ENCODE measurements at places on chromosomes 13 and 19.

DNA sequence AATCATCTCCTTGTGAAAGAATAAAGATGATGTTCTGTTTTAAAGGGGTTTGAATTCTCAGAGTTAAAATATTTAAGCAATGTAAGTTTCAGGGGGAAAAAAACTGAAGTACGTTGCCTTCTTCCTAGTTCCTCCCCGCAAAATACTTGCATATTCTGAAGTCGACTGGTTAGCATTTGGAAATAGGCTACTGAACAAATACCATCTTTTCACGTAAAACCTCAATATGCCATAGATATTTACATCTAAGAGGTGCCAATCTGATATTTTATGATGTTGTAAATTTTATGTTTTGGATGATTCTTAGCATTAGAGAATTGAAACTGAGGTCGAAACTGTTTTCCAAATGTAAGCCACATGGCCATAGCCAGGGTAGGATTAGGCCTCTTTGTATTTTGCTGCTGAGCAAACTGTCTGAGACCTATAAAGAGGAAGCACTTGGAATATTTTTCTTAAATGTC is 138.3 kb downstream of the FLT1 start:
- DNase-seq, result no peak

DNA sequence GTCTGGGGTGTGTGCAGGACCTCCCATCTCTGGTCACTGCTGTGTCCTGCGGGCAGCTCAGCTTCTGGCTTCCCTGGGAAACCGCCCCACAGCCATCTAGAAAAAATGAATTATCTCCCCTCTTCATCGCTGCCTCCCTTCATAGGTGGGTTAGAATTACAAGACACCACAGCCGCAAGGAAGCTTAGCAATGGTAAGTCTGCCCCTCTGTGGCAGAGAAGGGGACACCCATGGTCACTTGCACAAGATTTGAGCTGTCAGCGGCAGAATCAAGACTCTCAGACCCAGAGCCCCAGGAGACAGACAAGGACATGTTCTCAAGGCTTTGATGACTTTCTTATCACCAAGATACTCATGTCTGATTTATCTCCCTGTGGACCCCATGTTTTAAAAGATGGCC is 110.8 kb upstream of the PABPC3 start:
- peak; percentile 58 for DNase-seq

DNA sequence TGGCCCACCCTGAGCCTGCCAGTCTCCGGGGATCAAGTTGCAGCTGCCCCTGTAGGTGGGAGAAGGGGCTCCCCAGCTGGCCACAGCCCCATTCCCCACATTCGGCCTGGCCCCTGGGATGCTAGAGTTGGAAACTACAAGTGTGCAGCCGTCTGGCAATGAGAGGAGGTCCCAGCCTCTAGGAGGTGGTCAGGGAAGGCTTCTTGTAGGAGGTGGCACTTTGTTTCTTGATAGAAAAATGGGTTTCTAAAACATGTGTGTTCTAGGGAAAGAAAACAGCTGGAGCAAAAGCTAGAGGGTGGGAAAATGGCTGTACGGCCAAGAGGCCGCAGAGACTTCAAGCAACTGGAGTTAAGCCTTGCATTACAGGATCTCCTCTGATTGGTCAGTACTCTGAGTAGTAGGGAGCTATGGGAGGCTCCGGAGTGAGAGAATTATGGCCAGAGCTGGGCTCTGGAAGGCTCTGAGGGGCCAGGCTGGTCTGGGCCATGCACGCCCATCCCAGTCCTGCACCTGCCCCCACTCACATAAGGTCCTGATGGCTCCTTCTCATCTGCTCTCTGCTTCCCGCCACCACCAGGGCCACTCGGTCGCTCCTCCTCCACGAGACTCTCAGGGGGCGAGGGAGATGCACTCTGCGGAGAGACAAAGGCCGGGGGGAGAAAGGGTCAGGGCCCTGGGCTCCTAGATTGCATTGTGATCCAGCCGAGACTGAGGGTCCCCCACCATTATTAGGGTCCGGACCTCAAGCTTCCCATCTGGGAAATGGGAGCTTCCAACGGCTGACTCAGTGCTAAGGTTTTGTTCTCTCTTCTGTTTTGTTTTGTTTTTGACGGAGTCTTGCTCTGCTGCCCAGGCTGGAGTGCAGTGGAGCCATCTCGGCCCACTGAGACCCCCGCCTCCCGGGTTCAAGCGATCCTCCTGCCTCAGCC is 13.7 kb downstream of the TLE2 start:
- no peak for DNase-seq

DNA sequence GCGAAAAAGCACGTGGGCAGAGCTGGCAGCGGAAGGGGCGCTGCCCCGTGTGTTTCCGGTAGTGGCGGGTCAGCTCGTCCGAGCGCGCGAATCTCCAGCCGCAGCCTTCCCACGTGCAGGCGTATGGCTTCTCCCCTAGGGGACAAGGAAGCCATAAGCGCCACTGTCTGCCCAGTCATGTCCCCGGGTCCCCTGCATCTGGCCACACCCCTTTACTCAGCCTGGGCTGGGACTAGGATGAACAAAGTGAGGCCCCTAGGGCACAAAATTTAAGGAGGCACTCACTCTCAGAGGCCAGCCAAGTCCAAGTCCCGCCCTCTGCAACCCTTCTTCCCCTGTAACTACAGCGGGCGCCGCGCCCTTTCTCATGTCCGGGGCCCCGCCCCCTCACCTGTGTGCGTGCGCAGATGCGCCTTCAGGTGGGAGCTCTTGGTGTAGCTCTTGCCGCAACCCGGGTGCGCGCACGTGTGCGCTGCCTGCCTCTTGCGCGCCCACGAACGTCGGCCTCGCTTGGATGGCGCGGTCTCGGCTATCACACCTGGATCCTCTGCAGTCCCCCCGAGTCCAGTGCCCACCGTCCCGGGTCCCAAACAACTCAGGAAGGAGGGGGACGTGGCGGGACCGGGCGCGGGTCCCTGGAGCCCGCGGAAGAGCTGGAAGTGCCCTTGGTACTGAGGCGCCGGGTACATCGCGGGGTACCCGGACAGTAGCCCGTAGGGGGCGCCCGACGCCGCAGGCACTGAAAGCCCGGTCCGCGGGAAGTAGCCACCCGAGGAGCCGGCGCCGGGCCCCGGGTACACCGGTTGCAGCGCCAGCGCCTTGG is 1.9 kb downstream of the KLF1 start:
- peak; percentile 82 for DNase-seq

GRCh38 chr19:35518313-35518712 is 4.9 kb upstream of the DMKN start:
- no peak for DNase-seq

DNA sequence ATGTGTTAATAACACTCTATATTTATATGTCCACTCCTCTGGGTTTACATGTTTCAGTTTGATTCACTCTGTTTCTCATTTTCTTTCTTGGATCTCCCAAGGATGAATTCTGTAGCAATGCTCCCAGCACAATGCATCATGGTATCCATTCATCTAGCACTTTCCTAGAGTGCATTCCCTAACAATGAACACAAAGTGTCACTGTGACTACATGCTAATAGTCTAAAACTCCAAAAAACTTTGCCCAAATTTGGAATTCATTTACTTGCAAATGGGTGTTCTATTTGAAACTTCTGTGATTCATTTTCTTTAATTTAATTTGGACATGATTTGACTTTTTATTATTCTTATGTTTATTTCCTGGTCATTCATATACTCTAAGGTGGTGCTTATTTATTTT is 286.3 kb downstream of the POU4F1 start:
- peak; percentile 7 for DNase-seq

GRCh38 chr13:30196025-30196424 is 111.3 kb downstream of the KATNAL1 start:
- DNase-seq, result no peak

GRCh38 chr19:4201798-4202197 is 19.3 kb downstream of the ANKRD24 start:
- DNase-seq, result no peak

DNA sequence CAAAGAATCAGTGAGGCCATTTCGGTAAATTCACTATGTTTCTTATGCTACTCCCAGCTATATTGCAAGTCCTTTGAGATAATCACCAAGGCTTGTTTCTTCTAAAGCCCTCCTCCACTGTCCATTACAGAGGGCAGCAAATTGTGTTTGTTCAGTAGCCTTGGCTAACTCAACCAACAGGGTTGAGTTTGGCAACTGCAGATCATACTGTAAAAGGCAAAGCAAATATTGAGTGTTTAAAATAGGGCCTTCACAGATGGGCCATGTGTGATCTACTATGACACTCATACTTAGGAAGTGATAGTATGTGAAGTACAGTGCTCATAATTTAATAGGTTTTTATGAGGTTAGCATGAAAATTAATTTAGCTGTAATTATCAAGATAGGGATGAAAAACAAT is 171.3 kb downstream of the DACH1 start:
- DNase-seq, result no peak

- DNase-seq, result no peak
Observed at GRCh38 chr13:99062593-99062992, 84.7 kb upstream of the DOCK9 start.

GRCh38 chr19:5024282-5024681 is 55.4 kb downstream of the KDM4B start:
- DNase-seq, result no peak

DNA sequence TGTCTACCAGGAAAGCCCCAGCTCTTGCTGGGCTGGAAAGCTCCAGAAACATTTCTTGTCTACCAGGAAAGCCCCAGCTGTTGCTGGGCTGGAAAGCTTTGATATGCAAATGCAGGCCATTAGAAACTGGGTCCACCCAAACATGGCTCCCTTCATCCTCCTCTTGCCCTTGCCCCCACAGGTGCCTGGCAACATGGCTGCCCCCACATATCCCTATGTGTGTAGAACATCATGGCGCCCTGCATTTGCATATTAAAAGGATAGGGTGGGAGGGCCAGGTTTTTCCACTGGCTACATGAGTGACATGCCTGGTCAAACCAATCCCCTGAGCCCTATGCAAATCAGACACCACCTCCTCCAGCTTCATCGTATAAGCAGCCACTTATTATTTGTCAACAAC is 455.4 kb upstream of the ARGLU1 start:
- no peak for DNase-seq

GRCh38 chr19:13993590-13994300 is 12.4 kb downstream of the RFX1 start:
- DNase-seq, result no peak

- DNase-seq, result peak; percentile 56
Observed at GRCh38 chr13:108895220-108895704, 265.9 kb downstream of the MYO16 start.

- no peak for DNase-seq
Observed at GRCh38 chr13:45472171-45472705, 7.5 kb downstream of the COG3 start.

- DNase-seq, result peak; percentile 55
Observed at GRCh38 chr19:11673608-11674041, 65.1 kb downstream of the ZNF823 start.

DNA sequence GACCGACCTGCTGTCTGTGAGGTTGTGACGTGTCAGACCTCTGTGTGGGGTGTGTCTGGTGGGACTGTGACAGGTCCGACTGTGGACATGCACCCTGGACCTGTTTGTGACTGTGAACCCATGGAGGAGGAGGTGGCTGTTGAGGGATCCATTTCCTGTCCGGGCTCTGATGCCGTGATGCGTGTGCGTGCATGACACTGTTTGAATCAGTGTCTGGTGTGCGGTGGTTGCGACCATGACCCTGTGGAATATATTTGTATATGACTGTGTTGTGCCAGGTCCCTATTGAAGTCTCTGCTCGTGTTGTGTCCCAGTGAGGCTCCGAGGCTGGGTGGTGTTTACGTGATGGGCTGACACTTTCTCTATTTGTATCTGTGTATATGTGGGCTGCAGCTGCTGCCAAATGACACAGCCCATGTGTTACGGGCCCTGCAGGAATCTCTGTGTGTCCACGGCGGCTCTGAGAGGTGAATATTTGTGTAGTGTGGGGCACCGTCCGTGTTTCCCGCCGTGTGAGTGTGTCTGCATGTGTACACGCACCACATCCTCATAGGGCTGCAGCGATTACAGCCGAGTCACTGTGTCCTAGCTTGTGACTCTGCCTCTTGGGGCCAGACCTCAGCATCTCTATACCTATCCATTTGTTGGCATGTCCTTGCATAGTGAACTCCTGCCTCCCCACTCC is 18.3 kb downstream of the CCDC97 start:
- no peak for DNase-seq

GRCh38 chr13:21672796-21673538 is 2.1 kb downstream of the FGF9 start:
- DNase-seq, result no peak

DNA sequence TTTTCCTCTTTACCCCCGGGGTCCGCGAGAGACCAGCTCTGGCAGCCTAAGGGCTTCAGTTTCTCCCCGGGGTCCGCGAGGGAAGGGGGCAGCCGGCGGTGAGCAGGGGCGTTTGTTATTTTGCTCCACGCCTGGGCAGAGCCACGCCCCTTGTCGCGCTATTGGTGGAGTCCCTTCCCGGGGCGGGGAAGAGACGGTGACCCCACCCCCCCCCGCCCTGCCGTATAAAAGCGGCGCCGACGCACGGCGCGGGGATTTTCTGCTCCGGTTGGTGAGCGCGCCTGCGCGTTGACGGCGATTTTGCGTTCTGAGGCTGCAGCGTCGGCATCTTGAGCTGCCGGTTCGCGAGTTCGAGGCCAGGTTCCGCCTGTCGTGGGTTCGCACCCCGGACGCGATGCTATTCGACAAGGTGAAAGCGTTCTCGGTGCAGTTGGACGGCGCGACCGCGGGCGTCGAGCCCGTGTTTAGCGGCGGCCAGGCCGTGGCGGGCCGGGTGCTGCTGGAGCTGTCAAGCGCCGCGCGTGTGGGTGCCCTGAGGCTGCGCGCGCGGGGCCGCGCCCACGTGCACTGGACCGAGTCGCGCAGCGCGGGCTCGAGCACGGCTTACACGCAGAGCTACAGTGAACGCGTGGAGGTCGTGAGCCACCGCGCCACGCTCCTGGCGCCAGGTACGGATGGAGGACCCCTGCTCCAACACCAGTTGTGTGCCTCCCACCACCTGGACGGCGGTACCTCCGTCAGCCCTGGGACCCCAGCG is at the start of gene ARRDC2:
ARRDC2 (plus strand) TSS at position 254 of the 757 bp plus-strand sequence; CDS start at position 395, 141 bp downstream.
- peak; percentile 60 for DNase-seq

- no peak for DNase-seq
Observed at GRCh38 chr13:94711561-94712286, 621 bp downstream of the SOX21 start.

GRCh38 chr19:33497778-33498175 is 23.8 kb downstream of the PEPD start:
- DNase-seq, result no peak

- no peak for DNase-seq
Observed at GRCh38 chr19:50839712-50840655, 6.6 kb upstream of the KLK15 start.

DNA sequence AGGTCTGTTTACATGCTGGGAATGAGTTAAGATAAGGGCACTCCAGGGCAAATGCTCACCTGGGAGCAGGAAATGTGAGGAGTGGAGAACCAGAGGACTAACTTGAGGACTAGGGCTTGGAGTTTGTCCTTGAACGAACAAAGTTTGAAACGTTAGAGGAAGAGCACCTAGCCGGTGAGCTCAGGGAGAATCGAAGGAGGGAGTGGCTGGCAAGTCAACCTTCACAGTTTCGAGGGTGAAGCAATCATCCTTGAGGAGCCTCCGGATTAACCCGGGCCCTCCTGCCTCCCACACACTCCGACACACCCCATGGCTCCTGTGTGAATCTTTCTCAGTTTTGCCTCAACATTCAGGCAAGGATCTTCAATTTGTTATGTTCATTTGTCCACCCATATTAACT is 58.6 kb downstream of the LMO7 start:
- peak; percentile 31 for DNase-seq
